ENCODE measurements at places on chromosomes 12 and 14.

DNA sequence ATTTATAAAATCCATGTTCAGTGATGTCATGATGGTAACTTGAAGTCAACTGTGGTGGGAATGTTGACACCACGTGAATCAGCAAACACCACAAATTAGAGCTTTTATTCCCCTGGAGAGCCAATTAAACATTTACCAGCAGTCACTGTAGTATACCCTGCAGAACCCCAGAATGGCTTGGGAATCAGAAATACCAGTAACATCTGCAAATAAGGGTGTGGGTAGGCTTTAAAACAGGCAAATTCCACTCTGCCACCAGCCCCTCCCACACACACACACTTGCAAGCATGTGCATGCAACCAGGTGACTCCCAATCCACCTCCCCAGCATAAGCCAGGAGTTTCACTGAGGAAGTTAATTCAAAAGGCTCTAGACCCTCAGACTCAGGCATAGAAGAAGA, 63.6 kb upstream of the TMEM263 start:
- no peak for DNase-seq

GRCh38 chr14:95699412-95699811, 13.2 kb downstream of the TCL1B start:
- no peak for DNase-seq

DNA sequence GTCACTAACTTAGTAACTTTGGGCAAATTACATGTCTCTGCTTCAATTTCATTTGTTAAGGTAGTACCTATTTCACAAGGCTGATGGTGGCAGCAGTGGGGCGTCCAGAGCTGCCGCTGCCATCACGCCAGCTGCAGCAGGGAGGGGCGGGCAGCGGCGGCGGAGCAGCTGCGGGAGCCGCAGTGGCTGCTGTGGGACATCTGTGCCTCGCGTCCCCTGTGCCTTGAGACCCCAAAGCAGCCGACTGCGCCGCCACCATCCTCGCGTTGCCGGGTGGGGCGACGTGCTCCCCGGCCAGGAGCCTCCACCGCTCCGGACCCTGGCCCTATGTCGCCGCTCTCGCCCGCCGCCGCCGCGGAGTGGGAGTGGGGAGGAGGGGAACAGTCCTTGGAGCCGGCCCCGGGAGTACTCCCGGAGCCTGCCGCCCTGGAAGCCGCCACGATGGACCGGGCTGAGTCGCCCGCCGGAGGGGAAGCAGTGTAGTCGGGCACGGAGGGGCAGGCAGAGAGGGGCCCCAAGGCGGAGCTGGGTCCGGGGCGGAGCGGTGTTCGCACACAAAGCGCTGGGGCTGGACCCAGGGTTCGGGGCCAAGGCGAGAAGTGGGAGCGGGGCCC, 51.4 kb downstream of the A2M start:
- DNase-seq = peak; percentile 41

DNA sequence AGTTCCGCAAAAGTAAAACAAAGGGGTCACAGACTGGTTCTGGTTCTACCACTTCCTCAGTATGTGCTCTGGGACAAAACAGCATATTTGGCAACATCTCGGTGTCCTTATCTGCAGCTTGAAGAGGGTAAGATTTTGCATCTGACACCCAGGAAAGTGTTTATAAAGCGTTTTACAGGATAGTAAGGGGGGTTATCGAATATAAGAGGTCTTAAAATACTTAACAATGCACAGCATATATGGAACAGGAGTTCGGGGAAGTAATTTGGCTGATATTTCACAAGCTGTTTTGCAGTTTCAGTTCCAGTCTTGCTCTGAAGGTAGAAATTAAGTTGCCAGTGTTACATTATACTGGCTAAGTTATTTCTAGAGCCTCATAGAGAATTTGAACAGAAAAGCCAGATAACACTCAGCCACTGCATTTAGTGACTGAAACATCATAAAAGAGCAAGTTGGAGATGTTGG, 904 bp upstream of the MAP4K5 start:
- no peak for DNase-seq

DNA sequence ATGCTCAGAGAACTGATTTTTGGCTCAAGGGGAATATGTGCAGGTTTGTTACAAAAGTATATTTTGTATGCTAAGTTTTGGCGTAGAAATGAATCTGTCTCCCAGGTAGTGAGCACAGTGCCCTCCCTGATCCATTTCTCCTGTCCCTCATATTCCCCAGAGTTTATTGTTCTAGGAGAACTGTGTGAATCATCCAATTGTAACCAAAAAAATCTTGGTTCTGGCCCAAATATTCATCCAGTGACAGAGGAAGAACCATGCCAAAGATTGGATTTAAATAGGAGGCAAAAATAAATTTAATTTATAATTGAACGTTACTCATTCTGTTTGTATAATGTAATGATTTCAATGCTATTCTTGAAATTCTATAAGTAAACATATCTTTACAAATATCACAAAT, 4.8 kb downstream of the CATSPERB start:
- DNase-seq = no peak

- DNase-seq = no peak
These were observed 2.6 kb downstream of the CYP46A1 start for GRCh38 chr14:99686557-99687283.

DNA sequence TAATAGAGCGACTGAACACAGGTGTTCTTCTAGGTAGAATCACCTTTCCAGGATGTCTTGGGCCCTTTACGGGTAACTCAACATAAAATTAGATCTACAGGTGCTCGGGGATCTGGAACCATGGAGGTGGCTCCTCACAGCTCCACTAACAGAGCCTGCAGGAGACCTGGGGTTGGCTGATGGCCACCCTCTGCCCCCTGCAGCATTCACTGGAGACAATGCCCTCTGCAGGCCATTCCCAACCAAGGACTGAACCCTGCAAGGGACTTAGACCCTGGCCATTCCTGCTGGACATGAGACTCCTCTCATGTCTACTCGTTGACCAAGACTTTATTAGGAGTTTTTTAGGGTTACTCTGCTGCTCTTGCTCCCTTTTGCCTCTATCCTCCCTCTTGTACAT, 58.5 kb upstream of the PPP4R3A start:
- DNase-seq = no peak

Measured in T-helper 1 cell (primary cell).